ENCODE measurements at places on chromosomes 1 and 21.
A peak's percentile ranks its signal among the peaks of the same experiment; 100 is the strongest.

DNA sequence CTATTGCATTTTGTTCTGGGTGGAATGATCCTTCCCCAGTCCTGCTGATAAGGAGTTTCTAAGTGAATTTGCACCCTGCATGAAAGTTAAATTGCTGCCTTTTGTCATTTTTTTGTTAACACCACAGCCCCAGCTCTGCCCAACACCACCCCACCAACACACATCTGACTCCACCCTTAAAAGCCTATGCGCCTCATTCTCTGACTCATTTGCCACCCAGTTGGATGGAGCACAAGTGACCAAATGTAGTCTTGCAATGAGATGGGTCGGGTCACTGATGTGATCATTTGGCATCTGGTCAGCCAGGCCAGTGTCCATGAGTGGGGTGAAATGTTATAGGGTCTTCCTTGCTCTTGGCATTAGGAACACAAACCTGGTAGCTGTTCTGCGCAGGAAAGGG lies 256.8 kb downstream of the KAZN start:
- DNase-seq = no peak

DNA sequence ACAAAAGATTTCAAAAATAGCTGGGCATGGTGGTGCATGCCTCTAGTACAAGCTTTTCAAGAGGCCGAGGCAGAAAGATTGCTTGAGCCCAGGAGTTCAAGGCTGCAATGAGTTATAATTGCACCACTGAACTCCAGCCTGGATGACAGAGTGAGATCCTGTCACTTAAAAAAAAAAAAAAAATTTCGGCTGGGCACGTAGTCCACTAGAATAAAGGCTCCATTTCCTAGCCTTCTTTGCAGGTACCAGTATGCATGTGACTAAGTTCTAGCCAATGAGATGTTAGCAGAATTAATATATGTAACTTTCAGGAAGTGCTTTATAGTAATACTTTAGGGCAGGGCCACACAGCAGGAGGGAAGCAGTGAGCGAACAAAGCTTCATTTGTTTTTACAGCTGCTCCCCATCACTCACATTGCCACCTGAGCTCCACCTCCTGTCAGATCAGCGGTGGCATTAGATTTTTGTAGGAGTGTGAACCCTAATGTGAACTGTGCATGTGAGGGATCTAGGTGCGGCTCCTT lies 28.8 kb upstream of the SYDE2 start:
- DNase-seq = no peak

DNA sequence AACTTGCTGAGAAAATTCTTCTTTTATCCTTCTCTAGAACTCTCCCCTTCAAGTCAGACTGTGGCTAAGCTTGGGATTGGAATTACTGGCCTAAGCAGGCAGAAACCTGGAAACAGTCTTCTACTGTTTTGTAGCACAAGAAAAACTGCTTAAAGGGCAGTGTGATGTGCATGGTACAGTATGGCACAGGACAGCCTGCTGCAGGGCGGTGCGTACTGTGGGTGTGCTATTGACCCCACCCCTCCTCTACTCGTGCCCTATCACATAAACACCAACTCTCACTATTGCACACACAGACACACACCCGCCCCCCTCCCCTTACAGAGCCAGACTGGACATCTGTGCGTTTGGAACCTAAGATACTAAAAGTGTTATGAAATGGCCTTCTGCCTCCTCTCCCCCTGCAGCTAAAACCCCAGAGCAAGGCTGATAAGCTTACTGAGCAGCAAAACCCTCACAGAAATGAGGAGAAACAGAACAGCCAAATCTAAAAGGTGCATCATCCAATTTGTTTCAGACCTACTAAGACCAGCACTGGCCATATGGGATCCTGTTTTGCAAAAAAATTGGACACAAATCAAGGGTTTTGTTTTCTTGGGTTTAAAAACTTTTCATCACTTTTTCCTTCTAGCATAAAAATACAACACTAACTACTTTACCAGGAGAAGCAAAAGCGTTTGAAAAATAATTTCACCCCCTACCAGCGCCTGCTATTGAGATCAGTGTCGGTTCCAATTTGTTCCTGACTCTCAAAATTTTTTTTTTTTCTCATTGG lies 355.8 kb upstream of the LYPLAL1 start:
- DNase-seq = no peak

DNA sequence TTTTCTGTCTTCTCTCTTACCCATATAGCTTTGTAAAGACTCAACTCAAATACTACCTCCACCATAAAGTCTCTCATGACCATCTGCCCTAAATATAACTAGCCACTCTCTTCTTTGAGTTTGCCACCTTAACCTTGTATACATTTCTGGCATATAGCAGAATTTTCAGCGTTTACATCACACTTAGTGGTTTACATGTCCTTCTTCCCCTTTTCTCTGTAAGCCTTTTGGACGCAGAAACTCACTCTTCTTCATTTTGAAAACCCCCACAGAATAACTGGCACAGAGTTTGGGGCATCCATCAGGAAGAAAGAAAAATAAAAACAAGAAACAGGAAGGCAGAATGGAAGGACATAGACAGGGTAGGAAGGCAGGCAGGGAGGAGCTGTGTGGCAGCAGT lies 131.8 kb upstream of the DUSP10 start:
- no peak for DNase-seq

- peak; percentile 25 for DNase-seq
These were observed 6.2 kb downstream of the CSRP1 start for GRCh38 chr1:201500670-201501120.

DNA sequence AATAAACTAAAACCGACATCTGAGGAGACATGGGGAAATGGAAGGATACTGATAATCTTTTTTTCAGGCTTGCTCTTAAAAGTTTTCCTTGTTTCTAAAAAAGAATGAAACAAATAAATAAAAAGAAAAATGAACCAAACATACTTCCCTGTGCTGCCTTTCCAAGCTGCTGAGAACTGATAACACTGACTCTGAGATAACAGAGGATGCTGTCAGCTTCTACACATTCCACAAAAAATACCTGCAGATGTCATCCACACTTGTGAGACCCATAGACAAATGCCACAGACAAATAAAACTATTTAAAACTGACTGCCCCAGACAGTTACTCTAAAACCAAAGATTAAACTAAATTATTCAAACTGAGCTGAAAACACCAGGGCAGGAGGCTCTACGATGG lies 12.0 kb upstream of the OR6K3 start:
- no peak for DNase-seq

- no peak for DNase-seq
These were observed 9.8 kb downstream of the TRAPPC3 start for GRCh38 chr1:36139521-36139920.

GRCh38 chr1:29772584-29773100 lies 536.3 kb downstream of the PTPRU start:
- no peak for DNase-seq

GRCh38 chr1:89757532-89757931 lies 63.3 kb upstream of the LRRC8D start:
- peak; percentile 39 for DNase-seq
